ENCODE measurements at places on chromosomes 16 and 17.
A peak's percentile ranks its signal among the peaks of the same experiment; 100 is the strongest.

DNA sequence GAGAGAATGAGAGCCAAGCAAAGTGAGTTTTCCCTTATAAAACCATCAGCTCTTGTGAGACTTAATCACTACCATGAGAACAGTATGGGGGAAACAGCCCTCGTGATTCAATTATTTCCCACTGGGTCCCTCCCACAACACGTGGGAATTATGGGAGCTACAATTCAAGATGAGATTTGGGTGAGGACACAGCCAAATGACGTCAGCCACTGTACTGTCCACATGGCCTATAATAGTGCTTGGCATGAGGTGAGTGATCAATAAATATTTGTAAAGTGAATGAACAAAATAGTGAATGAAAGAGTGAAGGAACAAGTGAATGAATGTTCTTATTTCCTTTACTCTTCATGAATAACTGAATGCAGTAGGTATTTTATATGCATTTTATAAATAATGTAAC lies 199.1 kb upstream of the GOT2 start:
- no peak for DNase-seq

- DNase-seq = no peak
Observed at GRCh38 chr17:11446316-11446715, 152.0 kb upstream of the DNAH9 start.

DNA sequence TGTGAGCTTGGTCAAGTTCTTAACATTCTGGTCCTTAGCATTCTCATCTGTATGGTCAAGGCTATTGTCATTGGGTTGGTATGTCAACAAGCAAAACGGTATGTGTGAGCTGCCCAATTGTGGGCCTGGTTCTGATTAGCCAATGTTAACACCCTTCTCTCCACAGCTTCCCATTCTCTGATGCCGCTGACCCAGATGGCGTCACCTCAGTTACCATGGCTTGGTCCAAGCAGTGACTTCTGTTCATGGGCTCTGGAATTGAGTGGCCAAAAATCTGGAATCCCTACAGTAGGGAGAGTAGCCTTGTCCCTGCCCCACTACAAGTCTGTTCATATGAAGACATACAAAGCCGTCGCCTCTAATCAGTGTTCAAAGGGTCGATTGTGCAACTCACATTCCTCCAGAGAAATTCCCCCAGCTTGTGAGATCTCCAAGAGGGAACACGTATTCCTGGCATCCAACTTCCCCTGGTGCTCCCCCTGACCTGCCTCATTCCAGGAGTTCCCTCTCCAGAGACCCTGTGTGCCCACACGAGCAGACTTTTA lies 15.8 kb downstream of the TMEM98 start:
- no peak for DNase-seq

DNA sequence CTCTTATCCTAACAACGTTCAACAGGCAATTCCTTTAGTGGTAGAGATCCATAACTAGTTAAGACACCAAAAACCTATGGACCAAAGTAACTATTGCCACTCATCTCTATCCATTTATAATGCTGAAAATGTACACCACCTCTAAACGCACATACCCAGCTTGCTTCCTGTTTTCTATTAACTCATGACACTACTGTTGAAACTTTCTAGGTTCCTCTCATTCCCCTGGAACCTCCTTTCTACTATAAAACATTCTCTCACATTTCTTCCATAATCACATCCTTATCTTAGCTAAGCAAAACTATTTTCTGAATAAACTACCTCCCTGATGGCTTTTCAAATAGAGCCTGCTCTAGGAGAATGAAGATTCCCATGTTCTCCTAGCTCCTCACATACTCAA lies 42.9 kb upstream of the KSR1 start:
- DNase-seq = peak; percentile 25

DNA sequence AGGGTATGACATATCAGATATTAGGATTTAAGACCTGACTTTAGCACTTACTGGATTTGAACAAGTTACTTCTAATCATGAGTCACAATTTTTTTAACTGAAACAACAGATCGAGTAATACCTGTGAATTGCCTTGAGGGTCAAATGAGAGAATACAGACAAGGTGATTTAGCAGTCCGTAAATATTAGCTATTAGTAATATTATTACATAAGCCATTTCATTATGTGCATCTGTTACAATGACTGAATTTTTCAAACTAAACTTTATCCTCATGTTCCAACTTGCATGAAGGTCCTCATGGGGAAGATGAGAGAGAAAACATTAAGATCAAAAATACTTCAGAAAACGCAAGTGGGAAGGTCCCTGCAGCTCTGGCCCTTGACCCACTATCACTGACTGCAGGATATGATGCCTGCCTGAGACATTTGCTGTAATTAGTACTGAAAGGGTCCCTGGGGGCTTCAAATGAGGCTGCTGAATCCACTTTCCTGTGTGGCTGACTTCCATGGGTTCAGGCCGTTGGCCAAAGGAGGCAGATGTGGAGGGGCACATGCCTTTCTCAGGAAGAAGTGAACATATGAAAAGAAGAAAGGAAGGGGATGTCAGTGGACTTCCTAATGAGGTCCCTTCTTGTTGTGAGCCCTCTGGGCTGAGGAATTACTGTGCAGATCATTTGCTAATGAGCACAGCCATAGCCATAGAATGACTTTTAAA lies 441.7 kb downstream of the CDH11 start:
- no peak for DNase-seq

DNA sequence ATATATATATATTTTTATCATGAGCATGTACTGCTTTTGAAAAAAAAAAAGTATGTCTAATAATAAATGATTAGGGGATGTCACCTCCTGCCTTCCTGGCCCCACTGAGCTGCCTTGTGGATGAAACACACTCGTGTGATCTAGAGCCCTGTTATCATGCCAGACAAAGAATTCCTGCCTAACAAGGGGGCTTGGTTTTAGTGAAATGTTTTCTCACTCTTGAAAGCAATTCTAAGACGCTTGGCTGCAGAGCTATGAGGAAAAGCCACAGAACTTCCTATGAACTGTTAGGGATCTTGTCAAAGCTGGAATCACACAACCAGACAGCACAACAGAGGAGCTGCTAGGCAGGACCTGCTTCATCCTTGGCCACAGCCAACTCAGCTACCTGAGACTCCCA lies 4.0 kb downstream of the ZDHHC1 start:
- no peak for DNase-seq

DNA sequence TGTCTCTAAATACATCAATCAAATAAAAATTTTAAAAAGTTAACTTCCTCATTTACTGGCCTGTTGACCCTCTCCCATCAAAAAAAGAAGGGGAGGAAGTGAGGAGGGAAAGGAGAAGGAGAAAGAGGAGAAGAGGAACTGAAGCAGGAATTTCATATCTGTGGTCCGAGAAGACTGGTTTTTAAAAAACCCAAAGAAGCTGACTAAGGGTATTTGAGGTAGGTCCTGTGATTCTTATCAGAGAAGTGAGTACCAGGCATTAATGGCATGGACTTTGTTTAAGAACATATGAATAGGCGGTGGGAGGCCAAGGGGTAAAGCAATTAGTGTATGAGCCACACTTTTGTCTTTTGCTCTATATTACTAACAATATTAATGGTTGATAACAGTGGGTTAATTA lies 2.0 kb downstream of the SLC46A1 start:
- peak; percentile 27 for DNase-seq

- peak; percentile 52 for DNase-seq
Observed at GRCh38 chr17:13485327-13485726, 116.4 kb downstream of the HS3ST3A1 start.

DNA sequence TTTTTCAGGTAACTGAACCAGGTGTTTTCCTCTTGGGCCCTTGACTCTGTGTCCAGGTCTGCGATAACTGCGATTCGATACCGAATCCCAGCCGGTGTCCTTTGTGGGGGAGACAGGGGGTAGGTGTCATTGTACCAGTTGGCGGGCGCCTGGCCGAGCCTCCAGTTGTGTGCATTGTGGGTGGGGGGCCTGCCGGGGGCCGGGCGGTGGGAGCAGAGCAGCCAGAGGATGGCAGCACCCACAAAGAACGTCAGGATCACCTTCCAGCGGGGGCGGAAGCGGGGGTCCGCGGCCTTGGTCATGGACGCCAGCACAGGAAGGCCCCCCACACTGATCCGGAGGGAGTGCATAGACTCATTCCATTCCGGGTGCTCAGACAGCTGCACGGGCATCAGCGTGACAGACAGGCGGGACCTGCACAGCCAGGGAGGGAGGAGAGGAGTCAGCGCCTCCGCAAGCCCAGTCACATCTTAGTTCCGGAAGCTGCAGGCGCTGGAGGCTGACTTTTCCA lies 12.3 kb downstream of the CANT1 start:
- no peak for DNase-seq

DNA sequence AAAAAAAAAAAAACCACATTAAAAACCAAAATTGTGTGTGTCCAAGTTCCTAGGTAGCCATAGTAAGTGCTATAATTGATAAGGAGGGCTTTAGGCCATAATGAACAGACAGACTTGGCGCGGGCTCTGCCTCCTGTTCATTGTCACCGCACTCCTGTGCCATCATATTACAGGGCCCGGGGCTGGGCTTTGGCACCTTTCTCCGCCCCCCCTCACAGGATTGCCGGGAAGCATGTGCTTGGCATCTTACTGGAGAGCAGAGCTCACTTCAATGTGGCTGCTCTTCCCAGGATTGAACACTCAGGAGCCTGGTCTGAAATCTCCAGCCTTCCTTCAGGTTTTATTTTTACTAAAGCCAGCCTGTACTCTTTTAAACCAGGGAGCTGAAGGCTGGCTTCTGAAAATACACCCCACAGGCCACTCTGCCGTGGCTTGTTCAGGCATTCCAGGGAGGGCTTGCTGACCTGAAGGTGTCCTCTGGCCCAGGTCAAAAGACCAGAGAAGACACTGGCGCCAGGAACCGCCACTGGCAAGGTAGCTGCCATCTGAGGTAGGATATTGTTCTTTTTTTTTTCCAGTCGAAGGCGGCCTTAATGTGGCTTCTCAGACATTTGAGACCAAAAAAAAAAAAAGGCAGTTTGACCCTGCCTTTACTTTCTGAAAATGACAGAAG lies 39.3 kb downstream of the DHRS7B start:
- DNase-seq = no peak

GRCh38 chr16:86736502-86736901 lies 158.2 kb downstream of the FOXL1 start:
- no peak for DNase-seq

GRCh38 chr16:81435103-81435502 lies 9.5 kb upstream of the CMIP start:
- no peak for DNase-seq

DNA sequence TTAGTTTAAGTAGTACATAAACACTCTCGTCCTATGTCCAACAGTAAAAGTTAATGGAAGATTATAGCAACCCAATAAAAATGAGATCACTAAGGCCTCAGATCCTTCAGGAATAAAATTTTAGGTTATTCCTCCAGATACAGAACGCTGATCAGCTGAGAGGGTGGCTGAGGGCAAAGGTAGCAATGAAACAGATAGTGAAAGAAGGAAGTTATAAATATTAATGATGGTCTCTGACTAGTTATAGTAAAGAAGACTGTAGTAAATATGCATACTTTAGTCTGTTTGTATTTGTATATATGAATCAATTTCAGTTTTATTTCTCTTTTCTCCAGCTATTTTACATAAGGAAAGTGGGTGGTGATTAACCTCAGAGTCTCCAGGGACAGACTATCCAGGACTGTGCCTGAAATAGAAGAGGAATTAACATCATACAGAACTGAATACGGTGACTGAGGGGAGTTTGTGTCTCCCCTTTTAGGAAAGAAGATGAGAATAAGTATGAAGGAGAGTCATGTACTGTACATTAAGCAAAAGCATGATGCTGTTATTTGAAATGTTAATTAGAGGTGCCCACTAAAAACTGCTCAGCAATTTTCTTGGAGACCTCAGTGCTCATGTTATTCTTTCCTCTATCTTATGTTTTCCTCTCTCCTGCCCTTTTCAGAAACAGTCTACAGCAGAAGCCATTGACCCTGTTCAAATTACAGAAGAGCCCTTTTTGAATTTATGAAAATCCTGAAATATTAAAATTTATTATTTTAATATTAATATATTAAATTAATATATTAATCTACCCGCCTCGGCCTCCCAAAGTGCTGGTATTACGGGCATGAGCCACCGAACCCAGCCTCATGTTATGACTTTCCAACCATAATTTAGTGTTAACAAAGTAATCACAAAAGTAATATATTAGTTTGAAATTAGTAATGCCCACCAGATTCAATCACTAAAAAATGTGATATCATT lies 36.5 kb upstream of the DHRS7B start:
- DNase-seq = no peak

DNA sequence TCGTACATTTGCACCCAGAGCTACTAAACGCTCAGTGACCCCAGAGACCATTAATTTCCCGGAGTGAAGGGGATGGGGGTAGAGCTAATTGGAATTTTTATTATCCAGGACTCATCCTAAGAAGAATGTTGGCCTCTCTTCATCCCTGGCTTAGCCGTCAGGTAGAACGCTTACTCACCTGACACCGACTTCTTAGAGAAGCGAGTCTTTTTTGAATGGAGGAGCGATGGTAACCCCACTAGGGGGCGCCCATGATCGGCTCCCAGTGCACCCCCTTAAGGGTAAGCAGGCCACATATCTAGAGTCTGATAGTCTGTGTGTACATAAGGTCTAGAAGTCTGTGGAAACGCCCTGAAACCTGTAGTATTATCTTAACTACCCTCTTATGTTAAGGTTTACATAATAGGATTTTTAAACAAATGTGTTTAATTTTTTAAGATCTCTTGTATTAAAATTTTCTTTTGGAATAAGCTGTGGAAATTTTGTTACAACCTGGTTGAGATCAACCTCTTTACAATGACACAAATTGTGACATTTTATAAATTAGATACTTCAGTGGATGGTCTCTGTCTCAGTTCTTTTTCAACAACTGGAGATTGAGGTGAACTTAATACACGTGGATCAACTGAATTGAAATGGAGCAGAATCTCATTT lies 229.8 kb downstream of the CPPED1 start:
- peak; percentile 23 for DNase-seq

- peak; percentile 30 for DNase-seq
Observed at GRCh38 chr16:81843243-81843582, 64.1 kb downstream of the PLCG2 start.

GRCh38 chr17:1227917-1228780 lies 42.1 kb upstream of the BHLHA9 start:
- peak; percentile 91 for DNase-seq

DNA sequence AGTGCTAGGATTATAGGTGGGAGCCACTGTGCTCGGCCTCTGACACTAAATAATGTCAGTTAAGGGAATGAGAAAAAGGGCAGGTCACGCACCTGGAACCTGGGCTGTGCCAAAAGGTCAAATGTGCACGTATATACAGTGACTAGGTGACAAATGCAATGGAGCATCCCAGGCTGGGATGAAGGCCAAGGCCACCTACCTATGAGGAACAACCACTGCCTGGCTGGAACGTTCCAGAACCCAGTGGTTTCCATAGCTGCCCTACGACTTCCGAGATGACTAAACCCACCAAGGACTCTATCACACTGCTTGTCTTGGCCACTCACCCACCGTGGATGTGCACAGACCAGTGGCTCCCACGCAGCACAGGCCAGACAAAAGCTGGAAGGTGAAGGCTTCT lies 16.1 kb downstream of the ZNF500 start:
- DNase-seq = no peak
